ENCODE measurements at places on chromosomes 5 and 9.

DNA sequence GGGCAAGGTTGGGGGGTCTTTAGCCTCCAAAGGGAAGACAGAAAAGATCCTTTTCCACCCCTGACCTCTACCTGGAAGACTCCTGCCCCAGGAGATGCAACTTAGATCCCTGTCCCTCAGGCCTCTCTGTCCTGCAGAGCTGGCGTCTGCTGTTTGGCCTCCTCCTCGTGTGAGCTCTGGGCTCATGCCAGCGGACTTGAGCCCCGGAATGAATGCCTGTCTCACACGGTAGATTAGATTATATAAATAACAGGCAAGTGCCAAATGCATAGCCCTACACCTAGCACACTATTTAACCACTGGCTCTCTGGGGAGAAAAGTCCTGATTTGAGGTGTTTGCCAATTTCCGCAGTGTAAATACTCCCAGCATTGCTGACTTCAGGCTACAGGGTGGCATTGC lies 1.4 kb upstream of the WNK2 start:
- no peak for DNase-seq

- no peak for DNase-seq
Observed at GRCh38 chr5:157271740-157272271, 5.9 kb downstream of the CYFIP2 start.

DNA sequence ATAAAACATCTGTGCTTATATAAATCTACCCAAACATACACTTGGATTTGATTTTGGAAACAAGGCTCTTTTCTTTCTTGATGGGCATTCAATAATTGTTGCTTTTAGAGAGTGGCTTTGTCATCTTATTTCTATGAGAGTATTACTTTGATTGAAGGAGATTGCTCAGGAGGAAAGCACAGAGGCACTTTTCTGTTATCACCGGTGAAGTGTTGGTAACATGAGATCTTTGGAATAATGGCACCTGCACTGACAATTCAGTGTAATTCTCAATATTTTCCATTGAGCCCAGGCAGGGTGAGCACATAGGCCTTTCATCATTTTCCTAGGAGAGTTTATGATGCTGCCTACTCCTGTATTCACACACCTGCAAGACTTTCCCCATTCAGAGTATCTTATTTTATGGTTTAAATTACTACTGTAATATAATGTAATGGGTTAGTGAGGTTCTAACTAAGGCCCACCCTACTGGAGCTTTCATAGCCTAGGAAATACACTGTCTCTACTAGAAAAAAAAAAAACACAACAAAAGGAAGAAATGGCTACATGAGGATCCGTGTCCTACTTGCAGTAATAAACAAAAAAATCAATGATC lies 244.3 kb downstream of the DENND1A start:
- DNase-seq: no peak

GRCh38 chr9:27413511-27414219 lies 110.4 kb upstream of the IFNK start:
- DNase-seq: no peak

DNA sequence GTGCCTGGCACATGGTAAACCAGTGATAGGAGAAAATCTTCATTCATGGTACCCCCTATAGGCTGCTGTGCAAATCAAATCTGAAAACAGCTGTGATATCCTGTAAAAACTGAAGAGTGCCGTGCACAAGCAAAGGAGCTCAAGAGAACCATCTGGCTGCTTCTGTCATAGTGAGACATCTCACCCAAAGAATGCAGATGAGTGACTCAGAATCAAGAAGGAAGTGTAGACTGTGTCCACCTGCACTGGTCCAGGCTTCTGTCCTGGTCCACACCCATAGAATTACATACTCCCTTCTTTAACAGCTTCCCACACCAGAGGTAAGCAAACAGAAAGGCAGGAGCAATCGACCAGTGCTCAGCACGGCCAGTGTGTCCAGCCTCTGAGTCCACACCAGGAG lies 195.9 kb downstream of the ASTN2 start:
- no peak for DNase-seq

GRCh38 chr9:13429301-13430190 lies 150.1 kb upstream of the MPDZ start:
- no peak for DNase-seq

DNA sequence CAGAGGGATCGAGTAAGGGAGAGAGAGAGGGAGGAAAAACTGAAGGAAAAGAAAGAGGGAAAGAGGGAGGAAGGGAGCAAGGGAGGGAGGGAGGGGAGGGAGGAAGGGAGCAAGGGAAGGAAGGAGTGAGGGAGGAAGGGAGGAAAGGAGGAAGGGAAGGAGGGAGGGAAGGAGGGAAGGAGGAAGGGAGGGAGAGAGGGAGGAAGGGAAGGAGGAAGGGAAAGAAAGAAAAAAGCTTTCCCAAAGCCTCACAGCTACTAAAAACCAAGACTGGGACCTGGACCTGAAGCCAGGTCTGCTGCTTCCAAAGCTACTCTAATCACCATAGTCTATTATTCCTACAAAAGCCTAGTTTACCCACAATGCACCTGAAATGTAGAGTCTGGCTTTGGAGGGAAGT lies 259.8 kb upstream of the WWC1 start:
- DNase-seq: no peak

DNA sequence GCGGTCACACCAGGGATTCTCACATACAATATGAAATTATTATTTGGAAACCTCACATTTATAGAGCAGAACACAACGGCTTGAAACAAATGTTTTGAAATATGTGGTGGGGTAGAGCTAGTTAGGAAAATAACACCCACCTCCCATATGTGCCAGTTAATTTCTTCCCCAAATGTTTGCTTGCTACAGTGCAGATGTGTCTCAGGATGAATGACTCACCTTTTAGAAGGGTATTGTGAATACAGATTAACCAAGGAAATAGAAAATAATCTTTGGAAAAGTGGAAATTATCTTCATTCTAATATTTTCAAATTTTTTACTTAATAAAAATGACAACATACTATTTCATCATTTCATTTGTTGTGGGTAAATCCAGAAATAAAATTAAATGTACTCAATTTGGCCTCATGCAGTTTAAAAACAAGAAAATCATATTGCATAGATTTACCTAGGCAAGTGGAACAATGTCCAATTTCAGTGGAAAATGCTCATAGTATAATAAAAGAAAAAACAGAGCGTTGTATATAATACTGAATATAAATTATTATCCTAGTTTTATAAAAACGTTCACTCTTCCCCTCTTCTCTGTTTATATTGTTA lies 39.3 kb upstream of the RICTOR start:
- DNase-seq: no peak

DNA sequence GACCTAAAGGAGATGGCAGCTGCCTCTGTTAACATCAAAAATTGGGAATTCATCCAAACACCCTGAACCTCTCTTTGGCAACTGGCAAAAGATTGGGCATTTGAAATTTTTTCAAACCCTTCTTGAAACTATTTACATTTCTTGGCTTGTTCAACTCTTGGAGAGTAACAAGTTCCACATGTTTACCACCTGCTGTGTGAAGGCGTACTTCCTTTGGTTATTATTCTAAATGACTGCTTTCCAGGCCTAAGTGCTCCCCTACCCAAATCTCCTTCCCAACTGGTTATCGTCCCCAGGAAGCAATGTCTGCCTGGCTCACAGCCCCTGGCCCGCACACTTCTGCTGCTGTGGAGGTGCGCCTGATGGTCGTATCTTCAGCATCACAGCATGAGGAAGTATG lies 422.7 kb downstream of the DMAC1 start:
- no peak for DNase-seq

- DNase-seq: no peak
Observed at GRCh38 chr5:1037123-1037670, 28.6 kb downstream of the NKD2 start.

DNA sequence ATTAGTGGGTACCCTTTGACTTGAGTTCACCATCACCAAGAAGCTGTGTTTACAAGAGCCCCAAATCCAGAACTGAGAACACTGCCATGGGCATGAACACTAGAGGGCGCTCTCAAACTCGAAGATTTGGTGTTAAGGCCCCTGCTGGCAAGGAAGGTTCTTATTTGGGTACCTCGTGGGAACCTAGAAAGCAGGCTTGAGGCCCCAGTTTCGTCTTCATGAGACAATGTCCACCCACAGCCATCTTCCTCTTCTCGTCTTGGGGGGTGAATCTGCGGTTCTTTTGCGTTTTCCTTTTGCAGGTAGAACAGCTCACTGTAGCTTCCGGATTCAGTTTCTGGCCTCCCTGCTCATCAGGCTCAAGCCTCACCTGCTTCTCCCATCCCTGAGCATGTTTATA lies 184.0 kb downstream of the SEMA5A start:
- peak; percentile 78 for DNase-seq

DNA sequence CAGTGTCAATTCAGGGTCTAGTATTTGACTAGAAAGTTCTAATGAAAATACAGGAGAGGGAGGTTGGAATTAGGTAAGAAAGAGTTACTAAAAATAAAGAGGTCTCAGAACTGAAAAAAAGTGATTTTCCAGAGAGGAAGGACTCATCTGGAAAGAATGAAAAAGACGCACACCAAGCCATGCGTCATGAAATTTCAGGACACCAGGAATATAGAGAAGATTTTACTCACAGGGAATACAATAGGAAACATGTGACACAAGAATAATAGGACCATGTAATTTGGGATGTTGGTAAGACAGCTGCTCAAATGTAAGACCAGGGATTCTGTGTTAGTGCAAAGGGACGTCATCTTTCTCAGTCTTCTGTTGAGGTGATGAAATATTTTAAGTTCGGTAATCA lies 224.7 kb downstream of the GDNF start:
- no peak for DNase-seq

DNA sequence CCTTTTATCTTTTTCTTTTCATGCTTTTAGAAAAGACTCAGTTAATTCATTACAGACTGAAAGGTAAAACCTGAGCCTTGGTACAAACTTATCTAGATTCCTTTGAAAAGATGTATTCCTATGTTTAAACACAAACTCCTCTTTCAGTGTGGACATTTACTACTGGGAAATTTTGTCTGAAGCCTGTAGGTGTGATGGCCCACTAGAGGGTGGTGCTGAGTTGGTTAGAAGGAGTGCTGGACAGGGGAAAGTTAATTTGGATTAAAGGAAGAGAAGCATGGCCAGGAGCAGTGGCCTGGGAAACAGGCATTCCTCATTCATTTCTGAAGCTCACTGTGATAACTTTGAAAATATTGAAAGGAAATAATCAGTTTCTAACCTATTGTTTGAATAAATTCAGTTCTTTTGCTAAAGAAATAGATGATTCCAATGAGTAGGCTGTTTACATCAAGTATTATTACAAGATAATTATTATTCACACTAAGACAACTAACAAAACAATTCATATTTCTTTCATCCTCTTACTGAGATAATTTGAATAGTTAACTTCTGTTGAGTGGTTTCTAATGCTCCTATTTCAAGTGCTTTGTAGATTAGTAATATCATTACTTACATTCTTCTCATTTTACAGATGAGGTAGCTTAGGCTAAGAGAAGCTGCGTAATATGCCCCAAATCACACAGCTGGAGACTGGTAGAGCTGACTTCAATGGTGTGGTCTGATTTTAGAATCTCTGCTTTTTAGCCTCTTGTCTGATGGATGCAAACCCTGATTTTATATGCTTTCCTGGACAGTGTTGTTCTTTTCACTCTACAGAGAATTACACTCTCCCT lies 150.9 kb downstream of the ADGRV1 start:
- DNase-seq: no peak

GRCh38 chr5:1119312-1119831 lies 7.5 kb upstream of the SLC12A7 start:
- DNase-seq: no peak

GRCh38 chr5:41736641-41737040 lies 133.6 kb downstream of the OXCT1 start:
- no peak for DNase-seq

GRCh38 chr9:79781263-79781662 lies 209.5 kb downstream of the TLE4 start:
- no peak for DNase-seq

DNA sequence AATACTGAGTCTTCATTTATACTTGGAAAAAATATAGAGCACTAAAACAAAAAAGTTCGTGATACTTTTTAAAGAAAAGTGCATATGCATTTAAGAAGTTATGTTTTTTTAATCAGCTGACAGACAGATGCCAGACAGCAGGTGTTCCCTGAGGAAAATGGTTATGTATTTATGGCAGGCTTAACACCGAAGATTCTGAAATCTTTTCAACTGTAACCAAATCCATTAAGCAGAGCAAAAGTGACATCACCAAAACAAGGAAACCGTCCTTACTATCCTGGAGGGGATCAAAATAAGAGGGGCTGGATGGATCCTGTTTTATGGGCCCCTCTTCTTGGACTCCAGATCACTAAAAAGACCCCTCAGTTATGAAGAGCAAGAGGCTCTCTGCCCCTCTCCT lies 404.9 kb upstream of the ADAMTS16 start:
- no peak for DNase-seq

DNA sequence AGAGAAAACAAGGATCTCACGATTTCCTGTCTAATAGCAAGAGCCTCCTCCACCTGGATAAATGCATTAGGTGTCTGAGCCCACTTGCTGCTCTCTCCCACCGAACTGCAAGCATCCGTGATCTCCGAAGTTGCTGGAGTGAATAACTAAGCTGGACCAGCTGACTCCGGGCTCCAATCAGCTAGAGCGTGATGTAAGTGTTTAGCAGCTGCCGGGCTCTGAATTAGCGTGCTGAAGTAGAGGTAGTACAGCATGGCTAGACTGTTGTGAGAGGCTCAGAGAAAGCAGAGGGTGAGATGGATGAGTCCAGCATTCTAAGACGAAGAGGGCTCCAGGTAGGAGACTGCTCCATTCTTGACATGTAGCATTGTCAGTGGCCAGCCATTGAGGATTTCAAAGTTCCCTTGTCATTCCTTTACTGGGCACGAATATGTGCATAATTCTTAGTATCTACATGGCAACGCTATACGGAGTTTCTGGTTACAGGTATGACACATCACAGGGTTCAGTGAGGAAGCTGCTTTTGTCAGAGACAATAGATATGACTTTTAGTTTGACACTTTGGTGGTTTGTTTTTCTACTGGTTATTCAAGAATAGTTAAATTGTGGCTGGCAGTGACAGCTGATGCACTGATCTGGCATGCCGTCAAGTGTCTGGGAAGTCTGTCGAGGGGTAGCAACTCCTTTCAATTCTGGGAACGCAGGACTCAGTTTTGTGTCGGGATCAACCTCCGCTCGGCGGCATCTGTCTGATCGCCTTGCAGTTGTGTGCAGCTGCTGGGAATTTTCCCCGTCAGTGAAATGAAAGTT lies 232.6 kb downstream of the MAST4 start:
- peak; percentile 90 for DNase-seq

GRCh38 chr9:3867196-3867595 lies 341.4 kb upstream of the RFX3 start:
- no peak for DNase-seq

DNA sequence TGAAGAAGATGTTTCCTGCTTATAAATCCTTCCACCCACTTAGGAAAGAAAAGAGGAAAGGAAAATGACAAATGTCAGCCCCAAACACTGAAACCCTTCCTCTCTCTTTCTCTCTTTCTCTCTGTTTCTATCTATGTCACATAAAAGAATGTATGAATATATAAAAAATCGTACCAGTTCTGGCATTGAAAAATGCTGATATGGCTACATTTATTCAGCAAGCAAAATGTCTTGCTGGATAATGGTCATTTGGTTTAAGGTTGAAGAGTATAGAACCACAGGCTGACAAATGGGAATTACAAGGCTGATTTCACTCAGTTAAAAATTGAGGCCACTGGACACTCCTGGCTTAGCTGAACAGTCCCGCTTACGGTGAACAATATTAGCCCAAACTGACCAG lies 335.9 kb downstream of the PARP8 start:
- DNase-seq: no peak

Measured in head of caudate nucleus (tissue), 42 donors.